Stimulated activated CD4-positive, alpha-beta T cell treated with anti-CD3 and anti-CD28 coated beads, Interleukin-12 subunit alpha, Interleukin-12 subunit beta, amount 100 ng/mL, for 48 hours (primary cell): ENCODE measurements at places on chromosomes 6 and 20.

DNA sequence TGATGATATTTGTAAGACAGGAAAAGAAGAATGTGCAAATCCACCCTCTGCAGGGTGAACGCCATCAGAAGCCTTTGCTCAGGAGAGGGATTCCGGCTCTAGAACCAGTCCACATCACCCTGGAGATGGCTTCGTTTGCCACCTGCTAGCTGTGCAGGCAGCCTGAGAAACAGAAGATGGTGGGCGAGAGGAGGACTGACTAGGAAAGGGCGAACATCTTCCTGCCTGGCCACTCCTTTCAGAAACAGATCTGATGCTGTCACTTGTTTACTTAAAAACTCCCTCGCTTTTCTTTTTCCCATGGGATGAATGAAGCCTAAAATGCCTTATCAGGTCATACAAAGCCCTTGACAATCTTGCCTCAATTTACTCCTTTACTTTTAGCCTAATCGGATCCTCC is 1.2 kb downstream of the PTPRA start:
- no peak for DNase-seq

GRCh38 chr6:130682066-130682465 is 145.1 kb upstream of the SMLR1 start:
- no peak for DNase-seq

DNA sequence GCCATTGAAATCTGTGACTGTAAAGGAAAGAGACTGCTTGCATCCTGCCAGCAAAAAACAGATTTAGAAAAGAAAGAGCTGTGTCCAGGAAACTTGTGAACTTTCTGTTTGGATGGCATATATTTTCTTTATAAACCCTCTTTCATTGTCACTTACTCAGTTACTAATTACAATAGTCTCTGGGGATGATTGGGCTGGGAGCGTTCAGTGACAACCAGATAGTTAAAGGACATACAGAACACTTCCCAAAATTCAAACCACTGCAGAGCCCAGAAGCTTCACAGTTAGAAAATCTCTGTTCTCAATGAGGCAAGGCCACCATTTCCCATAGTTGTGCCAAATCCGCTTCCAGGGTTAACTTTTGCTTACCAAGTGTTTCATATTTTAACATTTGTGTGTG is 98.6 kb upstream of the TAB2 start:
- no peak for DNase-seq

DNA sequence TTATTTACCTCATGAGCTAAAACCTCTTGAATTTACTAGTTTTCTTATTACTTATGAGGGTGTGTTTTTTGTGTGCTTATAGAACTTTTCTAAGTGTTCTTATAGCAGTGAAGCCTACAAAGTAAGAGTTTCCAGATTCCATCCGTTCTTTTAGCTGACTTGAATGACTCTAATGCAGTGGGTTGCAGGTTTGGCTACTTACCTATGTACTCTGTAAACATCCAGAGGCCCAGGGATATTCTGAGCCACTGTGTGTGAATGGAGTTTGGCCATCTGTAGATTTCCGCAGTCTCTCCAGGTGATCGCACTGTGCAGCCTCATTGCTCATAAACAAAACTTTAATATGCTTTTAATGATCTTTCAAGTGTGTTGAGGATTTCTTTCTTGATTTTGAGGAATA is 157.8 kb downstream of the MYO6 start:
- no peak for DNase-seq

DNA sequence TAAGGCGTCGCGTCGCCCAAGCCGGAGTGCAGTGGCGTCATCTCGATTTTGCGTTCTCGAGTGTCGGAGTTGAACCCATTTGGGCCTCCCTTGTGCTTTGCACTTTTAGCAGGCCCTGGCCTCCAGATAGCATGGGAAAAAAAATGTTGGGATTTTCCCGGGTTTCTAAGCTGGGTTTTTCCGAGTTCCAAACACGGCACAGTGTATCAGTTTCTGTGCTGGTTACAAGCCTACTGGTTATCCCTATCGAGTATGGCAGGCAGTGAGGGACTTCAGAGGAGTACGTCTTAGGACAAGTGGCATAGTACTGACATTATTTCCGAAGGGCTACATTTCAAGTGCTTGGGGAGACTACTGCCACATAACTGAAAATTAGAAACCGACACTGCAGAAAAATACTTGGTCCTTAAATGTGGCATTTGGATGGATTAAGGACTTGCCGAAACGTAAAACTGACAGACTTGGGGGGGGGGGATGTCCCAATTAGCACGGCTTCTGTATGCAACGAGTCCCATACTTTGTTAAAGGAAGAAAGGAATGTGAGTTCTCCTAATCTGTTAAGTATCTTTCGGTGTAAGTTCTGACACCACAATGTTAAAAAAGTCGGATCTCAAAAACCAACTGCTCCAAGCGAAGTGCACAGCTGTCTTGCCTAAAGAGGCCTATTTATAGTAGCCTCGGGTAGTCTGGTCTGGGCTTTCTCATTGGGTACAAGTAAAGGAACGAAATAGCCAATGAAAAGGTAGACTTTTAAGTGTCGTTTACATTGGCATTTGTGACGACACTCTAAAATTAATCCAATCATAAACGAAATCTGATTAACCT is 70.2 kb downstream of the HFE start:
- DNase-seq, result no peak

DNA sequence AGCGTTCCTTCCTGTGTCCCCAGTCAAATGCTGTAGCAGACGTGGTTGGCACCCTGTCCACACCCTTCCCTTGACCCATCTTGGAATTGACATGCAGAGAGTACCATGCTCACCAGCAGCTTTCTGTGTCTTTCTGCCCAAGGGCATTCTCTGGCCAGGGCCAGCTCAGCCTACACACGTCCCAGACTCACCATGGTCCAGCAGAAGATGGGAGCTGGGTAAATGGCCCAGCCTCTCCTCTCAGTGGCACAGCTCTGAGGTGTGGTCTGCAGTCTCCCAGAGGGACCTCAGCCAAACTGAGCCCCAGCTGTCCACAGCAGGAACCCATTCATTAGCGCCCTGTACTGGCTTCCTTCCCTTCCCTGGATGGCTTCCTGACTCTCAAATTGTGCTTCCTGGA is 31.1 kb upstream of the BLCAP start:
- DNase-seq, result no peak

DNA sequence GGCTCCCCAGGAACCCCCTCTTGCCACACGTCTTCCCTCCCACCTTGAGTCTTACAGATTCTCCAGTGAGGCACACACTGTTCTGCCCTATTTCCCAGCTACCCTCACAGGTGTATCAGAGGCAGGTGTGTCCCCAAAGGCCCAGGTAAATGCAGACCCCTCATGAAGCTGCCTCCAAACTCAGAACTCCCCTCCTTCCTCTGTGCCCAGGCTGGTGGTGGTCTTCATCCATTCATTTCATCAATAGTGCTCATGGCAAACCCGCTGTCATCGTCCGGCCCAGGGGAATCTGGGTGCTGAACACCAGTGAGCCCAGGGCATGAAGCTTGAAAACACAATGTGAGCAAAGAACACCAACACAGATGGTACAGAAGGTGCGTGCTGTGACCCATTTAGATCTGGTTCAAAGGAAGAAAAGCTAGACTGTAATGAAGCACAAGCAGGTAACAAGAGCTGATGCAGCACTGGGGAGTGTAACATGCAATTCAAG is 213.1 kb downstream of the SYNDIG1 start:
- DNase-seq, result no peak
